ENCODE measurements at places on chromosomes 4 and X.

DNA sequence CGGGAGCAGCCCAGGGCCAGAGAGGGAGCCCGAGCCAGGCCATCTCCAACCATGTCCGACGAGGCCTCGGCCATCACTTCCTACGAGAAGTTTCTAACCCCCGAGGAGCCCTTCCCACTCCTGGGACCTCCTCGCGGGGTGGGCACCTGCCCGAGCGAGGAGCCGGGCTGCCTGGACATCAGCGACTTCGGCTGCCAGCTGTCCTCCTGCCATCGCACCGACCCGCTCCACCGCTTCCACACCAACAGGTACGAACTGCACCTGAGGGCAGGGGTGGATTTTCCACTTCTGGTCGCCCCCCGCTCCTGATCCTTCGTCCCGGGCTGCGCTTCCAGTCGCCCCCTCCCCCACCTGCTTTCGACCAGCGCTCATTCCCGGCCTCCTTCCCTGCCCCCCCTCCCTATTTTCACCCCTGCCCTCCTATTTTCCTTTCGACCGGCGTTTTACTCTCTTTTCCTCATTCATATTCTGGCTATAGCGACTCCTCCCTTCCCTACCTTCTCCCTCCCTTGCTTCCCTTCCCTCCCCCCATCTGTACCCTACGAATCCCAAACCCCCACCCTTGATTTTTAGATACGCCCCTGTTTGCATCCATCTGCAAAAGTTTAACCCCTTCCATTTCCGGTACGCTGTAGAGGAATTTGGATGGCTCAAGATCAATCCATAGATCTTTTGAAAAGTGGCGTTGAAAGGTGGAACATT lies 633 bp downstream of the FAM199X start:
- DNase-seq: no peak

DNA sequence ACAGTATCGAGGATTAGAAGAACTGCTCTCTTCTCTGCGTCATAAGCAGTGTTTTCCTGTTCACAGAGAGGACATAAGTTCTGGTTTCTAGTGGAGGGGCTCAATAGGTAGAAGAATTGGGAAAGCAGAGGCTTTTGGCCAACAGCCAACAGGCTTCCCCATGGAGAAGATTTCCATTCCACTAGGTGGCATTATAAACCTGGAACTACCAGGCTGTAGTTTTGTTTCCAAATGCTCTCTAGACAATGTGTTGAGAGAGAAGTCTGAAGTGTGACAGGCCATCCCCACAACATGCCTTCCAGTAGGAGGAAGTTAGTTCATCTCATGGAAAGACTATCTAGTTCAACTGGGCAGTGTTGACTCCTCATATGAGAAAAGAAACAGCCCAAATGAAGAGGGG lies 63.8 kb upstream of the ANXA10 start:
- DNase-seq: no peak

DNA sequence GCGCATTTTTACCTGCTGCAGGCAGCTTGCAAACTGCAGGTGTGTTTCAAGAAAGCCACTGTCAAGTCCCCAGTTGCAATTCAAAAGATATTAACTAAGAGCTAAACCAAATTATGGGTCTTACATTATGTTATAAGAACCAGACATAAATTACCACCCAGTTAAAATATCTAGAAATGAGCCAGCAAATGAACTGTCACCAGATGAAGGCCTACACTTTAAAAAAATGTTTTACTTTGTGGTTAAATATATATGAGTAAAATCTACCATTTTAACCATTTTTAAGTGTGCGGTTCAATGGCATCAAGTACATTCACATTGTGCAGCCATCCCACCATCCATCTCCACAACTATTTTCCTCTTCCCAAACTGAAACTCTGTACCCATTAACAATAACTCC lies 32.0 kb upstream of the TMEM131L start:
- no peak for DNase-seq

DNA sequence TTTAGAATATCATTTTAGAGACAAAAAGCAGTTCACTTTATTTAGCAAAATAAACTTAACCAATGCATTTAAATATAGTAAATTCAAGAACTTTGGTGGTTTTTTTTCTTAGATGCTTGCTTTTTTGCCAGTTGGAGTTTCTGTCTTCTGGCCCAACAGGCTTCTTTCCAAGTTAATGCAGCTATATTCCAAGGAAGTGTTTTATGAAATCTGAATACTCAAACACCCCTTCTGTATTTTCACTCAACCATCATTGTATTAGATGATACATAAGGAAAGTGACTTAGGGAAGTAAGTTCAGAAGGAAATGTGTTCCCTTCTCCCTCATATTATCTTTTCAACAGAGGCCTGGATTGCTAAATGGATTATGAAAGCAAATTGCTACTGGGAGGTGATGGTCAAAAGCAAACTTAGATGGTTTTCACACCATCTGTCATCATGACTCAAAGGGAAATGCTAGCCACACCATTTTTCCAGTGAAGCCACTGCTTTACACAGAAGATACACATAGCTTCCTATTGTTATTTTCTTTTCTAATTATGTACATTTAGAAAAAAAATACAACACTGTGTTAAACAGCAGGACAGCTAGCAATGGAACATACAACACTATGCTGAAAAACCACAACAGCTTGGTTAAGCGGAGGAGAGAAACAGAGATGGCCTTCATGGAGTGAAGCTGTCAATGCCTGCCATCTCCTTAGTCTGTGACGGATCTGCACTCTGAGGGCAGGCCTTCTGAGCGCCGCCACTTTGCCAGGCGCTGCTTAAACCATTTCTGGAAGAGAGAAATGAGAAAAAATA lies 32.9 kb downstream of the HOPX start:
- no peak for DNase-seq

GRCh38 chr4:1410491-1411325 lies 4.5 kb upstream of the NKX1-1 start:
- no peak for DNase-seq

- DNase-seq: no peak
Measured at GRCh38 chrX:10902001-10902400, 209.1 kb upstream of the HCCS start.

DNA sequence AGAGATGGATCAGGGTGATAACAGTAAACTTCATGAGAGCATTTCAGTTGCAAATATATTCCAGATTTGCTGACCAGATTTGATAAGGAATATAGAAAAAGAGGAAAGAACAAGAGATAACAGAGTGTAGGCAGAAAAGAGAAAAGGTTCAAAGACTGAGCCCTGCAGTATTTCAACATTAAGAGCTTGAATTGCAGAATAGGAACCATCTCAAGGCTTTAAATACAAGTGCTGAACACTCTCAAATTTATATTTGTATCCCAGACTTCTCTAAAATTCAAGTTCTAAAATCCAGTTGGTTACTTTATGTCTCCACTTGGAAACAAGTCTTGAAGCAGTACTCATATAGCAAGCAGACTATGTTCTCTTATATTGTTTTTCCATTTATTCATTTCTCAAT lies 9.7 kb upstream of the MYOZ2 start:
- no peak for DNase-seq

DNA sequence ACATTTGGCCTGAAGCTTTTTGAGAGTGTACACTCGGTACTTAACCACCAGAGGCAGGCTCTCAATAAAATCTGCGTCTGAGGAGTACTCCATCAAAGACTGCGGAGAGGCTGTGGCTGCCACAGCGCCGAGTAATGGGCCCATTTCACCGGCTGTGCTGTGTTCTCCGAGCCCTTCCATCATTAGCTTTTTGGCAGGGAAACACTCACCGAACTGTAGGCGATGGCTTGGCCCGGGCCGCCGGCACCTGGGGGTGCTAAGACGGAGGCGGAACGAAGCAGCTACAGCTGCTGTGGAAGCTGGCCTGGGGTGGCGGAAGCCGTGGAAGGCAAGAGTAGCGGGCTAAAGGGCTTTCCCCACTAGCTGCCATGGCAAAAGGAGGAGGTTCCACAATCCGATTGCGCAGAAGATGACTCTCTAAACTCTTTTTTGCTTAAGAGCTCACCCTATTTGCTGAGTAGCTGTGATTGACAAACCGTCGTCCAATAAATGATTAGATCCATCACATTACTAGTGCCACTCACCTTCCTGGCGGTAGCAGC lies 48.5 kb upstream of the PABPC1L2A start:
- DNase-seq: no peak

- DNase-seq: no peak
Measured at GRCh38 chr4:26004290-26004689, 90.3 kb downstream of the SMIM20 start.

- DNase-seq: no peak
Measured at GRCh38 chrX:79477691-79478090, 110.6 kb upstream of the ITM2A start.

GRCh38 chr4:155489271-155489670 lies 112.5 kb upstream of the MAP9 start:
- no peak for DNase-seq

GRCh38 chr4:69974631-69975030 lies 9.1 kb upstream of the CSN2 start:
- DNase-seq: no peak

DNA sequence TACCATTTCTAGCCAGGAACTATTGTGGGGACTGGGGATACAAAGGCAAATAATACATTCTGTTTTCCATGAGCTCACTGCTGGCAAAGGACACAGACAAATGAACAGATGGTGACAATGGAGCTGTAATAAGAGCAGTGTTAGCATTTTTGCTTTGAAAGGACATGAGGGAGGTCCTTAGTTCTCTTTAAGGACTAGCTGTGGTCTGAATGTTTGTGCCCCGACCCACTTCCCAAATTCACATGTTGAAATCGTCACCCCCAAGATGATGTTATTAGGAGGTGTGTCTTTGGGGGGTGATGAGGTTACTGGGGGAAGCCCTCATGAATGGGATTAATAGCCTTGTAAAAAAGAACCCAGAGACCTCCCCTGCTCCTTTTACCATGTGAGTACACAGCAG lies 30.3 kb downstream of the CCNG2 start:
- no peak for DNase-seq

DNA sequence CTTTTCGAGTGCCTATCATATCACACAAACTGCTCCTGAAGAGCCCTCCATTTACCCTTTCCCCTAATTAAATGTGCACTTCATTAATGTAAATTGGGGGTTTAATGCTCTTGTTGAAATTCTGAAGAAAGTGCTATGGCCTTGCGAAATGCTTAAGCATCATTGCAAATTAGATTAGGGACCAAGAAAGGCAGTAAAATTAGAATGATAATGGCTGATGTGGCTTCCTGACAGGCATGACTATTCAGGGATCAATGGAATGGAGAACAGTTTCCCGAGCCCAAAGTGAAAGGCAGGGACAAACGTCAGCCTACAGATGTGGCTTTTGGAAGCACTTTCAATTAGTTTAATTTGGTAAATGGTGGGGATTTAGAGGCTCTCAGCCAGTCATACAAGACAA lies 120.1 kb downstream of the NKX6-1 start:
- no peak for DNase-seq

GRCh38 chrX:99001286-99001685 lies 1408.8 kb downstream of the PCDH19 start:
- DNase-seq: no peak

DNA sequence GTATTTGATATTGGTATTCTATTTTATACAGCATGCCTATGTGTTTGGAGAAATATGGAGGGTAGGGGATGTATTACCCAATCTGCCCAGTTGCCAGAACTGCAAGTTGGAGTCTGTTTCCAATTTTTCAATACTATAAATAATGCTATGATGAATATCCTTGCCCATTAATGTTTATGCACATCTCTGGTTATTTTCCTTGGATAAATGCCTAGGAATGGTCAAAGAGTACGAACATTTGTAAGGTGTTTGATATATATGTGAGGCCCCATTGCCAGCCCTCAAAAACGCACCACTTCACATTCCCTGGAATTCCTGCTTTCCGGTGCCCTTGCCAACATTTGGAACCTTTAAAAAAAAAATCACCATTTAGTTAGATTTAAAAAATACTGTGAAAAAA lies 34.3 kb downstream of the CLDN34 start:
- no peak for DNase-seq

DNA sequence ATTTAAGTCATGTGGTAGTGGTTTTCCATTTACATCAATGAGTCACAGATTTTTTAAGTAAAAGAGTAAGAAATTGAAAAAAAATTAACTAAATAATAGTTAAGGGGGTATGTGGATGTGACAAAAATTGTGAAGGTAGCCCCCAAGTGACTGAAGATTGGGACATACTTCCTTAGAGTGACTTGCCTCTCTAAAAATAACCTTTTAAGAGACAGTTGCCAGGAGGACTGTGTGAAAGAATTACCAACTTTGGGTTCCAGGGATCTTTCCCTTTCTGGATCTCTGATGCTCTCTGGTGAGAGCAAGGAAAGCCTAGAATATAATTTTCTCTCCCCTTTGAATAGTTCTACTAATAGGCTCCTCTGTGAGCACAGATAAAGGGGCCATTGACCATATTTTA lies 42.7 kb downstream of the NHSL2 start:
- no peak for DNase-seq

- peak; percentile 60 for DNase-seq
Measured at GRCh38 chrX:16869393-16870094, 618 bp downstream of the RBBP7 start.

DNA sequence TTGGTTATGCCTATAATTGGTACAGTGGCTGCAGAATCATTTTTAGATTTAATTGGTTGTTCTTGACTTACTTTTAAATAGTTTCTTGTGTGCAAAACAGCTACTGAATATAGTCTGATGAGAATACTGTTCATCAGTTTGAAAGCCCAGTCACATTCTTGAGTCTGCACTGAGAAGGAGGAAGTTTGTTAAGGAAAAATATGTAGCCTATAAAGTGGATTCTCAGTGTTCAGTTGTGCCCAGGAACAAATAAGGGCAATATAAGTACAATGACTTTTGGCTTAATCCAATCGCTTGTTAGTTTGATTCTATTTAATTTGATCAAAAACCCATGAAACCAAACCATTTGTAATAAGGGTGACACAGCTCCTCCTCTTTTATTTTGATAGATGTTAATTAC lies 32.8 kb upstream of the GEMIN8 start:
- no peak for DNase-seq

GRCh38 chr4:158964114-158964727 lies 138.7 kb upstream of the RAPGEF2 start:
- no peak for DNase-seq

DNA sequence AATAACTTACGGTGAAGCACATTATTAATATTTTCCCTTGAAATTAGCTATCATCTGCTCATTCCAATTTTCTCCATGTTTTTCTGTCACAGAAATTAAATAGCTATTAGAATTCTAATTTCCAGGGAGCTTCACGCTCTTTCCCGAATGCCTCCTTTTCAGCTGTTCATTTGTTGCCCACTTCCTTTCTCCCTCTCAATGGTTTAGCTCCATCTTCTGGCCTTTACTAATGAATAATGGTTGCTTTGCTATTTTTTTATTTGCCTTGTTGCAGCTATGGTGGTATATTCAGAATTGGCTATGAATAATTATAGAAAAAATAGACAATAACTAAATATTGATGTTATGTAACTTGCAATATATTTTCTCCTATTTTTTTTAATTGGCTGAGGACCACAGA lies 70.5 kb downstream of the GRIA2 start:
- no peak for DNase-seq

DNA sequence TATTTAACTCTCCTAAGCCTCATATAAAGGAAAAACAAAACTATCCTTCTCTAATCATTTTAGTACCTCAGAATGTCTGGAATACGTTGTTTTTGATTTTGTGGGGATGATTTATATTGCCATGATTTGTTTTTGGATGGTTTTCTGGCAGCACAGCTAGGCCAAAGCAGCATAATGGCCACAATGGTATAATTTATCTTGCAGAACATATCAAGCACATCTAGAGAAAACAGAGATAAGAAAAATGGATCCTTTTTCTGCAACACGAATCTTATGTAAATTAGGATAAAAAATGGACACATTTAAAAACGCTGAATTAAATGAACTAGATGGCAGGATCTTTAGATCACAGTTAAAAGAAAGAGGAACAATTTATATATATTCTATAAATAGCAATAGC lies 269.9 kb upstream of the FAT4 start:
- no peak for DNase-seq

All from CD4-positive, alpha-beta T cell treated with Interferon alpha-2 for 1 hour (primary cell).